ENCODE measurements at places on chromosomes 6 and 20.
A peak's percentile ranks its signal among the peaks of the same experiment; 100 is the strongest.

- DNase-seq = no peak
These were observed 80.0 kb upstream of the TOP1 start for GRCh38 chr20:40948465-40949267.

DNA sequence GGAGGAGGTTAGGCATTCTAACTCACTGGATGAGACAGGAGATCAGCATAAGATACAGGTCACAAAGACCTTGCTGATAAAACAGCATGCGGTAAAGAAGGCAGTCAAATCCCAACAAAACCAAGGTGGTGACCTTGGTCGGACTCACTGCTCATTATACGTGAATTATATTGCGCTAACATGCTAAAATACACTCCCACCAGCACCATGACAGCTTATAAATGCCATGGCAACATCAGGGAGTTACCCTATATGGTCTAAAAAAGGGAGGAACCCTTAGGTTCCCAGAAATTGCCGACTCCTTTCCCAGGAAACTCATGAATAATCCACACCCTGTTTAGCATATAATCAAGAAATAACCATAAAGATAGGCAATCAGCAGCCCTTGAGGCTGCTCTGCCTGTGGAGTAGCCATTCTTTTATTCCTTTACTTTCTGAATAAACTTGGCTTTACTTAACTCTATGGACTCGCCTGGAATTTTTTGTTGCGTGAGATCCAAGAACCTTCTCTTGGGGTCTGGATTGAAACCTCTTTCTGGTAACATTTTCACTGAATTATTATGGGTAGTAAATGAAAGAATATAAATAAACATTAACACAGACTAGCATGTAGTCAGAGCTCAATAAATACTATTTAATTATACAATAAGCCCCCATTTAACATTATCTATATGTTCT is 3.0 kb upstream of the LAMA4 start:
- no peak for DNase-seq

DNA sequence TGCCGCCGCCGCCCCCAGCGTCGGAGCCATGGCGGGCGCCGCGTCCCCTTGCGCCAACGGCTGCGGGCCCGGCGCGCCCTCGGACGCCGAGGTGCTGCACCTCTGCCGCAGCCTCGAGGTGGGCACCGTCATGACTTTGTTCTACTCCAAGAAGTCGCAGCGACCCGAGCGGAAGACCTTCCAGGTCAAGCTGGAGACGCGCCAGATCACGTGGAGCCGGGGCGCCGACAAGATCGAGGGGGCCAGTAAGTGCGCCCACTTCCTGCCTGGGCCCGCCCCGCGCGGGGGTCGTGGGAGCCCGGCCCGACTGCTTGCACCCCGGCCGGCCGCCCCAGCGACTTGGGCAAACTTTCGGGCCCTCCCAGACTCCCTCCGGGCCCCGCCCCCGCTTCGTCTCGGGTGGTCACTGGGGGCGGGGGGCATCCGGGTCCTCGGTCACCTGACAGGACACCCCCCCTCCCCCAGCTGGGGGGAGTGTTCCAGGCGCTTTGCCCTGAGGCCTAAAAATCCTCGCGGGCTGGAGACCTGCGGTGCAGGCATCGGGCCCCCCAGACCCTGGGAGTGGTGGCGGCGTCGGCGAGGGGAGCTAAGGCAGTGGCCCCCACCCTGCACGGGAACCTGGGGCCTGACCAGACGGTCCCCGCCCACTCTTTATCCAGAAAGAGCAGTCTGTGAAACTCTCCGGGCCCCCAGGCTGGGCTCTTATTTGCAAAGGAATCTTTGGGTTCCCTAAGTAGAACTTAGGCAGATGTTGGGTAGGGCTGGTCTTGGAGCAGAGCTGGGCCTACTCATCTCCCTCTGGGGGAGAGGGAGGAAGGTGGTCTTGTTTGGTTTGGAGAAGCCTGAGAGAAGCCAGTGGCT is 501 bp downstream of the PLCG1 start:
- DNase-seq = peak; percentile 87

GRCh38 chr6:75997696-75998095 is 74.8 kb downstream of the IMPG1 start:
- no peak for DNase-seq

DNA sequence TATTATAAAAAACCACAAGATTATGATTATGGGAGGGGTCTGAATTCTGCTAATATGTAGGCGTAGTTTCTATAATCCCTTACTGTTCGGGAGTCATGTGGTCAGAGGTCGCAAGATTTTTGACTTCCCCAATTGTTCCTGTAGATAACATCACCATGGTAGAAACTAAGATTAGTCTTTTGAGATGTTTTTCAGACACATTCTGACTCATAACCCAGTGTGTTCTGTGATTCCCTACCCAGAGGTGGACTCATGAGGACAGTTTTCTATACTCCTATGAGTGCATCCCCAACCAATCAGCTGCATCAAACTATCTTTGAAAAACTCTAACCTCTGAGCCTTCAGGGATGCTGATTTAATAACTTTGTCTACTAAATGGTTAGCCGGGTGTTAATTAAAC is 175.5 kb downstream of the RFPL4B start:
- DNase-seq = no peak

- DNase-seq = no peak
These were observed 113.0 kb downstream of the GMDS start for GRCh38 chr6:2132416-2132815.

DNA sequence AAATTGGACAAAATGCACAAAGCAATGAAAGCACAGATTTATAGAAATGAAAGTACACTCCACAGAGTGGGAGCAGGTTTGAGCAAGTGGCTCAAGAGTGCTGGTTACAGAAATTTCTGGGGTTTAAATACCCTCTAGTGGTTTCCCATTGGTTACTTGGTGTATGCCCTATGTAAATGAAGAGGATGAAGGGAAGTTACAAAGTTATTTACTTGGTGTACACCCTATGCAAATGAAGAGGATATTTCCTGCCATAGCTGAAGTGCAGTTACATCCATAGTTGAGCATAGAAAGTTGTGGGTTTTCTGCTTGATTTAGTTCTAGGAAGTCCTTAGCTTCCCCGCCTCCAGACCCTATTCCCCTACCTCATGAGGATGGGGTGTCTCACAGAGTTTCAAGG is 22.7 kb downstream of the BCAS1 start:
- no peak for DNase-seq

DNA sequence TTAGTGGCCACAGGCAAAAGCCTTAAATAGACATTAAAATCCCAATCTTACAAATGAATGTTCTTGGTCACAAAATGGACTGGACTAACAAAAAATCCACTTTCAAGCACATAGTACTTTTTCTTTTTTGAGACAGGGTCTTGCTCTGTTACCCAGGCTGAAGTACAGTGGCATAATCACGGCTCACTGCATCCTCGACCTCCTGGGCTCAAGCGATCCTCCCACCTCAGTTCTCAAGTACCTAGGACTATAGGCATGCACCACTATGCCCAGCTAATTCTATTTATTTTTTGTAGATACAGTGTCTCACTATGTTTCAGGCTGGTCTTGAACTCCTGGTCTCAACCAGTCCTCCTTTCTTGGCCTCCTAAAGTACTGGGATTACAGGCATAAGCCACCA is 59.4 kb downstream of the MAP3K5 start:
- no peak for DNase-seq

- peak; percentile 54 for DNase-seq
These were observed 257.4 kb downstream of the PLCB1 start for GRCh38 chr20:8389381-8390036.

DNA sequence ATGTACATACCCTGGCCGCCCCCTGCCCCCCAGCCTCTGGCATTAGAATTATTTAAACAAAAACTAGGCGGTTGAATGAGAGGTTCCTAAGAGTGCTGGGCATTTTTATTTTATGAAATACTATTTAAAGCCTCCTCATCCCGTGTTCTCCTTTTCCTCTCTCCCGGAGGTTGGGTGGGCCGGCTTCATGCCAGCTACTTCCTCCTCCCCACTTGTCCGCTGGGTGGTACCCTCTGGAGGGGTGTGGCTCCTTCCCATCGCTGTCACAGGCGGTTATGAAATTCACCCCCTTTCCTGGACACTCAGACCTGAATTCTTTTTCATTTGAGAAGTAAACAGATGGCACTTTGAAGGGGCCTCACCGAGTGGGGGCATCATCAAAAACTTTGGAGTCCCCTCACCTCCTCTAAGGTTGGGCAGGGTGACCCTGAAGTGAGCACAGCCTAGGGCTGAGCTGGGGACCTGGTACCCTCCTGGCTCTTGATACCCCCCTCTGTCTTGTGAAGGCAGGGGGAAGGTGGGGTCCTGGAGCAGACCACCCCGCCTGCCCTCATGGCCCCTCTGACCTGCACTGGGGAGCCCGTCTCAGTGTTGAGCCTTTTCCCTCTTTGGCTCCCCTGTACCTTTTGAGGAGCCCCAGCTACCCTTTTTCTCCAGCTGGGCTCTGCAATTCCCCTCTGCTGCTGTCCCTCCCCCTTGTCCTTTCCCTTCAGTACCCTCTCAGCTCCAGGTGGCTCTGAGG is 7.6 kb downstream of the CDKN1A start:
- DNase-seq = no peak

- DNase-seq = no peak
These were observed 120.2 kb upstream of the MLN start for GRCh38 chr6:33923857-33924514.

DNA sequence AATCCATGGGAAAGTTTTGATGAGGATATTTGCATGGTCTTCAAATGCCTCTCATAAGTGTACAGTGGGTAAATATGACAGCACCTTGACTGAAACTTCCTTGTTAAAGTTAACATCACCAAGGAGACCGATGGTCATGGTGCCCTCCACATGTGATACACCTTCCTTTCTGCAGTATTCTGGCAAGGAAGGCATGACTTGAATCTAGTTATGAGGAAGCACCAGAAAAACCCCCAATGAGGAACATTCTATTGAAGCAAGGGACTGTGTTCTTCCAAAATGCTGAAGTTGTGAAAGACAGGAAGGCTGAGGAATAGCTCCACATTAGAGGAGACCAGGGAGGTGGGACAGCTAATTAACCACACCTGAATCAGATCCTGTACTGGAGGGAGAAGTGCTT is 118.3 kb downstream of the SLC24A3 start:
- no peak for DNase-seq

DNA sequence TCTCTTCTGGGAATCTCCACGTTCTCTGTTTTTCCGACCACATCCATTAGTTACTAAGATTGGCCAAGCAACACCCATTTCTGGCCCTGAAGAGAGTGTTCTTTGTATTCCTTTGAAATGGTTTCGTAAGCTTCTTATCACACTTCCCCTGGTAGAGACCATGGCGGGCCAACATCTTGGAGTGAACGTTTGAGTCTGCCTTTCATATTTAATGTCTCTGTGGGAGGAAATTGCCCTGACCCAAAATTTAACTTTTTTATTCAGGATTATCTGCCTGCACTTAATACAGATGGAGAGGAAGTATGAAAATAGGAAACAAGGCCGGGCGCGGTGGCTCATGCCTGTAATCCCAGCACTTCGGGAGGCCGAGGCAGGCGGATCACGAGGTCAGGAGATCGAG is 177.0 kb upstream of the SNX9 start:
- no peak for DNase-seq

GRCh38 chr20:58308680-58309527 is 611 bp upstream of the RAB22A start:
- no peak for DNase-seq

DNA sequence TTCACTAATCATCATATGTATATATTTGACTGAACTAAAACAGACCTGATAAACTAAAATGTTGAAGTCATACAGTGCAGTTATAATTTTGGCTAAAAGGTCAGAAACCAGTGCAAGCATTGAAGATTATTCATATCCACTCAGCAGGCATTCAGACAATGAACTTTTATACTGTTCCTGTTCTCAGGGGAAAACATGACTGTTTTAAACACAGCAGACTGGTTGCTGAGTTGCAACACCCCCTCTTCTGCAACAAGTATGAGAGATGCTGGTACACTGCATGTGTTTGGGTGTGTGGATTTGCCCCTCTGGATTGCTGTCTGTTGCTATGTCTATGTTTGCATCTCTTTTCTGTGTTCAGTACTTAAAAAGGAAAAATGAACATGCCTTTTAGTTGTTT is 206.8 kb downstream of the EYA4 start:
- DNase-seq = no peak

- no peak for DNase-seq
These were observed 17.4 kb downstream of the PRL start for GRCh38 chr6:22279427-22279826.

DNA sequence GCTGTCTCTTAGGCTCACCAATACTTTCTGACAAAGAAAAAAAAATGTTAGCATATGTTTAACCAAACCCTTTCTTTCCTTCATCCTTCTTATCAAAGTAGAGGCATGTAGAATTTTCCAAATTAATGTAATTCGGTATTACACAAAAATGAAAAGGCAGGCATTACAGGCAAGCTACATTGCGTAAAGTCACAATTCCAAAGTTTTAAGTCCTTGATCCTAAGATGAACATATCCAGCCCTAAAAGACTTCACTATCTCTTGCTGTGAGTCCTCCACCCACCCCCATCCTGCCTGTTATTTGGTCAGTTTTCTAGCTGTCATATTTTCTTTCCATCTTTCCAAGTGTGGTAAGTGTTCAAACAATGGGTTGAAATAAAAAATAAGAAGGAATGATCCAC is 12.1 kb upstream of the TENT5A start:
- no peak for DNase-seq

- DNase-seq = no peak
These were observed 59.4 kb downstream of the INSM1 start for GRCh38 chr20:20427227-20427864.

GRCh38 chr6:37913210-37913609 is 93.7 kb downstream of the ZFAND3 start:
- DNase-seq = no peak

DNA sequence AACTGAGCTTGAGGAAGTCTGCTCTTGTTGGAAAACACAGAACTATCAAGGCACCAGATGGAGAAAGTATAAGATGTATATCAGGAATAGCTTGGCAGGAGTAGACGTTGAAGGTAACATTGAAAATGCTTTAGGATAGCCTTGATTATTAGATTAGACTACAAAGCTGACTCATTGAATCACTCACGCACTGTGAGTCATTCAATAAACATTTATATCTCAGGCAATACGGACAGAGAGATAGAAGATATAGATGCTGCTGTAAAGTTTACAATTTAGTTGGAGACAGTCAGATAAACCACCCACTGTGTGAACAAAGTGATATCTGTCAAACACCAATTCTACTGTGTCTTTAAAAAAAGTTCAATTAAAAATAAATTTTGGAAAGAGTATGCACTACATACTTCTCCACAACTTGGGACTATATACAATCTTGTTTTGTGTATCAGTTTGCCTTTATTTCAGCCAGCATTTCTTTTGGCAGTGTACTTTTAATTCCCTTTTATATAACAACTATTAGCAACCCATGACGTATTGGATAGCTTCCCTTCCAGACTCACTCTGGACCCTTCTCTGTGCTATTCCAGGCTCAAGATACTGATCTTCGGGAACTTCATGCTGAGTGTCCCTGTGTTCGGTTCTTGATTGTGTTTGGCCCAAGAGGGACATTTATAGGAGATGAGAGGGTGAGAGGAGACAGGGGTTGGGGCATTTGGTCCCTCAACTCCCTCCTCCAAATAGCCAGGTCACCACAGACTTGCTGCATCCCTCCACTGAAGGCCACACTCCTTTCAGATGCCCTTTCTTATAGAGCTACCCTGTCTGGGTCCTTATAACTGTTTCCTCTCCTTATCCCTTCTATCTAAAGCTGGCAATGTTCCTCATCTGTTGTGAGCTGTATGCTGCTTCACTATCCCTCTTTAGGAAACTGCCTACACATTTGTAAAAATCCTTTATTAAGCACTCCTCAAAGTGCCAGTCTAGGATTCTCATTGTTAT is 176.6 kb upstream of the PTPRK start:
- no peak for DNase-seq

- no peak for DNase-seq
These were observed 94.5 kb upstream of the MARCKS start for GRCh38 chr6:113762641-113763040.

GRCh38 chr6:4383910-4384638 is 248.7 kb upstream of the ECI2 start:
- no peak for DNase-seq

GRCh38 chr6:2102316-2102883 is 143.0 kb downstream of the GMDS start:
- DNase-seq = no peak

Measured in renal pelvis (tissue), 12 donors.